ENCODE measurements at places on chromosomes 5 and 9.

DNA sequence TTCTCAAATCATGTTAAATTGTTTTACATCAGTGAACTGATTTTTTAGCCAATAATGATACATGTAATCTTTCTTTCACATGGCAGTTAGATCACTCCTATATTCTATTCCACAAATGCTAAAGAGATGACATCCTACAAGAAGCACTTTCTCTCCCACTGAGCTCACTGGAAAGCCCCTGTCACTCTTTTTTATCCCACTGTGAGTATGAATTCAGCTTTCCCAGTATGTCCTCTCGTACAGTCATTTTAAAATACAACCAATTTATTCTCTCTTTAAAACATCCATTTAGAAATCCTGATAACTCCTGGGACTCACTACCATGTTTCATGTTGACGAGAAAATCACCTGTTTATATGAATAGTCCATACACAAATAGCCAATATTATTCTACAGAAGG lies 599.9 kb downstream of the SEMA5A start:
- H3K27ac ChIP-seq = no peak overlapping the region
- no peak for DNase-seq
- no peaks in the 10 kb centered on the region for H3K36me3 ChIP-seq
- no peaks in the 10 kb centered on the region for H3K27me3 ChIP-seq

- no peaks in the 10 kb centered on the region for H3K27me3 ChIP-seq
- H3K27ac ChIP-seq = peak overlapping the region; percentile 1
- no peak overlapping the region for H3K4me3 ChIP-seq
- peaks cover 17% of the 10 kb centered on the region for H3K4me1 ChIP-seq
- peaks cover 47% of the 10 kb centered on the region for H3K36me3 ChIP-seq
These were observed 21.0 kb upstream of the SUSD3 start for GRCh38 chr9:93037476-93037971.

GRCh38 chr5:139774980-139775661 lies 20.5 kb upstream of the PSD2 start:
- H3K27me3 ChIP-seq = no peaks in the 10 kb centered on the region
- no peak overlapping the region for H3K4me3 ChIP-seq
- no peaks in the 10 kb centered on the region for H3K36me3 ChIP-seq
- peaks cover 5% of the 10 kb centered on the region for H3K4me1 ChIP-seq
- DNase-seq = peak; percentile 58
- H3K27ac ChIP-seq = no peak overlapping the region

GRCh38 chr5:72185496-72186329 lies 78.4 kb downstream of the MAP1B start:
- H3K4me3 ChIP-seq = no peak overlapping the region
- DNase-seq = no peak
- H3K4me1 ChIP-seq = no peaks in the 10 kb centered on the region
- H3K27ac ChIP-seq = no peak overlapping the region
- H3K27me3 ChIP-seq = peaks cover 3% of the 10 kb centered on the region

DNA sequence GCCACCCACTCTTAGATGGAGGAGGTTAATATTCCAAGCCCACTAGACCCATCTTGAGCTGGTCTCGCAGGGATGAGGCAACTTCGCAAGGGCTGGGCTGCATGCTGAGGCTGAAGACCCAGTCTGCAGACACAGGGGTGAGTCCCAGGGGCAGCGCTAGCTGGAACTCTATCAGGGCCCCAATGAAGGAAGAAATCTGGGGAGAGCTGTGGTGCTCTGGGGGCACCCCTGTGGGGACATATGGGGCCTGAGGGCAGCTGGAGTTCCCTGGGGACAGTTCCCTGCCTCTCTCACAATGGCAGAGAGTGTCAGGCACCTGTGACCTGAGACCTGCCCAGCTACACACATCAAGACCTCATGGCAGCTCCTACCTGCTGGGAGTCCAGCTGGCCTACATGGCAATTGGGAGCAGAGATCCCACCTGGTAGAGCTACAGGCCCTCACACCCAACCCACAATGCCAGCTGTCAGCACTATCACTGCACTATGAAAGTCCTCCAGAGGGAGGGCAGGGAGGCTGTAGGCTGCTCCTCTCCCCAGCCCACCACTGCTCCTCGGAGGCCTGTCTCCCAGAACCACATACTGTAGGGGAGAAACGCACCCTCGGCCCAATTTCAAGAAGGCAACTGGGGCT lies 202.2 kb downstream of the GABBR2 start:
- no peak for DNase-seq
- H3K27ac ChIP-seq = no peak overlapping the region
- no peaks in the 10 kb centered on the region for H3K27me3 ChIP-seq
- H3K36me3 ChIP-seq = no peaks in the 10 kb centered on the region

DNA sequence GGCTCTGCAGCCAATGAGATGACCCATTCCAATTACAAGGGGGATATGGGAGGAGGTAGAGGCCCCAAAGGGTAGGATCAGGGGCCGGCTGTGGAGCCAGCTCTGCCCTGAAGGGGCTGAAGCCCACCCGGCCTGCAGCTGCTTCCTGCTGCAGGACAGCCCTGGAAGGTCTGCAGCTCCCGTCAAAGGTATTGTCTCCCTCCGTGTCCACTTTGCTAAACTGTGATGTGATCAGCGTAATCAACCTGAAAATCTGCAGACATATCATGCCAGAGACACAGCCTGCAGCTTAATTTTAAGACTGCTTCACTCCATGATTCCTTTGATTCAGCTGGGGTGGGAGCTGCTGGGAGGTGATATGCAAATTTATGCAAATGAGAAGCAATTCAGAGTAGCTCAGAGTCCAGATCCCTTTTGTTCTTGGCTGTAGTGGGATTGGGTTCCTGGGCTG lies 90.7 kb downstream of the GADD45G start:
- no peak overlapping the region for H3K27ac ChIP-seq
- no peak for DNase-seq
- H3K4me3 ChIP-seq = no peak overlapping the region
- H3K27me3 ChIP-seq = no peaks in the 10 kb centered on the region
- peaks cover under 1% of the 10 kb centered on the region for H3K4me1 ChIP-seq

GRCh38 chr9:130994135-130995085 lies 14.6 kb upstream of the LAMC3 start:
- no peak overlapping the region for H3K27ac ChIP-seq
- no peak for DNase-seq
- H3K4me1 ChIP-seq = no peaks in the 10 kb centered on the region
- H3K4me3 ChIP-seq = no peak overlapping the region
- no peaks in the 10 kb centered on the region for H3K27me3 ChIP-seq

DNA sequence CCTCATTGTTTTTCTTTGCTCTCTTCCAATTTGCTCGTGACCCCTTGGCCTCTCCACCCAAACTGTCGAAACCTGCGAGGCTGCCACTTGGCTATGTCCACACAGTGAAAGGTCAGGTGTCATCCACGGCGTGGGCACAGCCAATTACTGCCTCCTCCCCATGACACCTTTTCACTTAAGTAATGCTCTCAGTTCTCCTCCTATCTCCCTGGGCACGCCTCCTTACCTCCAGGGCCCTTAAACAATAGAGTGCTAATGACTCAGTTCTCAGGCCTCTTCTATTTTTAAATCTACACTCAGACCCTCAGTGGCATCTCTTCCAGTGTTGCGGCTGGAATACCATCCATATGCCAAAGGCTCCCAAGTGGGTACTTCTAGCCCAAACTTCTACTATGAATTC lies 256.8 kb downstream of the ROR2 start:
- H3K4me1 ChIP-seq = no peaks in the 10 kb centered on the region
- H3K27me3 ChIP-seq = no peaks in the 10 kb centered on the region
- no peak overlapping the region for H3K27ac ChIP-seq
- H3K36me3 ChIP-seq = no peaks in the 10 kb centered on the region

DNA sequence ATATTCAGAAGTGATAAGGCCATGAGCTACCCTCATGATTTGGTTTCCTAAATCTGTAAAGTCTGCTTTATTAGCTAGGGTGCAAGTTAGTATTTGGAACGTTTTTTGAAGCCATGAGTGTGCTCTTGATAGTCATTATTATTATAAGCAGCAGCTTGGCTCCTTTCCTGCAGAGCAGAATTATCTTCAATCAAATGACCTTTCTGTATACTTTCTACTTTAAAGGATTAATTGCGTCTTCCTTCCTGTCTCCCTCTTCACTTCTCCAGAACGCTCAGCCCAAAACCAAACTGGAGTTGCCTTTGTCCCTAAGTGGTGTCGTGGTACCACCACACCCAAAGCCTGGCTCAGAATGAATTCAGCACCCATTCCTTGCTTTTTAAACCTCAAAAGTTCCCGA lies 211.3 kb downstream of the ARHGAP26 start:
- H3K36me3 ChIP-seq = no peaks in the 10 kb centered on the region
- no peaks in the 10 kb centered on the region for H3K27me3 ChIP-seq
- H3K4me3 ChIP-seq = no peak overlapping the region
- DNase-seq = no peak
- H3K27ac ChIP-seq = no peak overlapping the region

DNA sequence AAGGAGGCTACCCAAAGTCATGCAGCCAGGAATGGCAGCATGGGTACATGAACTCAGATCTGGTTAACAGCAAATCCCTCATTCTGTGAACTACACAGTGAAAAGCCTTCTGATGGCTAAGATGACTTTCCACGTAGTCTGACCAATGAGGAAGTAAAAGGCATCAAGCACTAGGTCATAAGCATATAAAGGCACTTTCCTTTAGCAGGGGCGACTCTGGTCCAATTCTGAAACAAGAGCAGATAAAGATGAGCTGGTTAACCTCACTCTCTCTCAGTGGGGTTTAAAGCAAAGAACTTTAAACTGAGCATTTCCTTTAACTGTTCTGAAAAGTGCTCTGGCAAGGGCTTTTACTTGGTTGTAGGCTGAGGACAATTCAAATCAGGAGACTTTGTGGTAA lies 21.1 kb downstream of the PSMB7 start:
- peaks cover 39% of the 10 kb centered on the region for H3K36me3 ChIP-seq
- peaks cover 3% of the 10 kb centered on the region for H3K4me1 ChIP-seq
- H3K27me3 ChIP-seq = no peaks in the 10 kb centered on the region
- DNase-seq = no peak
- H3K27ac ChIP-seq = no peak overlapping the region
- H3K4me3 ChIP-seq = no peak overlapping the region

DNA sequence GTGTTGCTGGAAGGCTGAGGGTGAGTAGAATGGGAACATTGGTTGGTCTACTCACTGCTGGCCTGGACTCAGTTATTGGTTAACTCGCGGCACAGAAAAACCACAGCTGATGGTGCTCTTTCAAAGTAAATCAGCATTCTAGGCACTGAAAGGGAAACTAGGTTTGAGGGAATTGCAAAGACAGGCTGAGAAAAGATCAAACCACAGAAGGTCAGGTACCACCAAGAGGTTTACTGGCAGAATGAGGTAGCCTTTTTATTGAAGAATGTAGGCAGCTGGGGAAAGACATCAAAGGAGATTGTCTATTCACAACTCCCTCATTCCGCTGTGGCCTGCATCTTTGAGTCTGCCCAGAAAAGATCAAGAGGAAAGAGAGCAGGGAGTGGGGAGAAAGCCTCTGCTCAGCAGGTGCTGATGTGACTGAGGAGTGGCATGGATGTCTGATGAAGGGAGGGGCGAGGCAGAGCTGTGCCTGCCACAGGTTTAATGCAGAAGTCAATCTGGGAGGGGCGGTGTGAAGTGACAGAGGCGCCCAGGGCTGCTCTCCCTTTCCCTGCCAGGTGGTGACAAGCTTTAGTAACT lies 255.5 kb downstream of the MAN2A1 start:
- no peaks in the 10 kb centered on the region for H3K36me3 ChIP-seq
- H3K4me3 ChIP-seq = no peak overlapping the region
- no peaks in the 10 kb centered on the region for H3K4me1 ChIP-seq
- no peak for DNase-seq
- no peak overlapping the region for H3K27ac ChIP-seq

GRCh38 chr5:159017786-159018185 lies 81.9 kb downstream of the EBF1 start:
- no peak overlapping the region for H3K27ac ChIP-seq
- no peaks in the 10 kb centered on the region for H3K36me3 ChIP-seq
- H3K4me1 ChIP-seq = no peaks in the 10 kb centered on the region
- DNase-seq = no peak
- no peaks in the 10 kb centered on the region for H3K27me3 ChIP-seq

GRCh38 chr5:157253547-157253946 lies 12.4 kb upstream of the CYFIP2 start:
- DNase-seq = peak; percentile 13
- H3K27ac ChIP-seq = peak overlapping the region; percentile 62
- no peaks in the 10 kb centered on the region for H3K27me3 ChIP-seq
- peaks cover 58% of the 10 kb centered on the region for H3K36me3 ChIP-seq

GRCh38 chr5:124292322-124292855 lies 454.1 kb downstream of the ZNF608 start:
- H3K27me3 ChIP-seq = no peaks in the 10 kb centered on the region

DNA sequence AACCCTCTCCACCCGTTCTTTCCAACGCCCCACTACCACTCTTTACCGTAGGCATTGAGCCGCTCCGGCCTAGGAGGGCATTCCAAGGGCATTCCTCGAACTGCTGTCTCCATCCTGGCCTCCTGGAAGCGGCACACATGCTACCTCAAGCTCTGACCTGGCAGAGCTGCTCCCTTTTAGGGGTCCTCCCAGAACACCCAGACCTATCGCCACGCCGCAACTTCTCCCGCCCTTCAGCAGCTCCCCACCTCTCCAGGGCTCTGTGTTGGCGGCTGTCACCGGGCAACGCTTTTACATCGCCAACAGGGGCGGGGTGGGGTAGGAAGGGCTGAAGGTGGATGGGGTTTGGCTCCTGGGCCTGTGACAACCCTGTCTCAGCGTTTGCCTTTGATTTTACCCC lies 4.6 kb upstream of the MYORG start:
- H3K27me3 ChIP-seq = no peaks in the 10 kb centered on the region
- peaks cover 24% of the 10 kb centered on the region for H3K4me1 ChIP-seq
- H3K27ac ChIP-seq = no peak overlapping the region
- no peak for DNase-seq
- H3K36me3 ChIP-seq = no peaks in the 10 kb centered on the region

DNA sequence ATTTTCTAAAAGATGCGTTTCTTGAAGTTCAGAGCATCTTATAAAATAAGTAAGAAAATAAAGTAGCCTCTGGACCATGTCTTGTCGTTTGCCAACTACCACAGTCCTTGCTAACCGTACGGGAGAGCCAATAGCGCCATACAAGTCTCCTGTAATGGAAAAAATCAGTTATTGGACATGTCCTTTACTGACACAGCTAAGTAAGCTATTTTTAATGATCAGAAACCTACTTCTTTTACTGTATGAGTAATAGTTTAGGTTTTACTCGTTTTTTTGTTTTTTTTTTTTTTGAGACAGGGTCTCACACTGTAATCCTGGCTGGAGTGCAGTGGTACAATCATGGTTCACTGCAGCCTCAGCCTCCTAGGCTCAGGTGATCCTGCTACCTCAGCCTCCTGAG lies 37.7 kb upstream of the RAPGEF6 start:
- no peak for DNase-seq

GRCh38 chr5:53291528-53291927 lies 182.0 kb upstream of the MOCS2 start:
- DNase-seq = no peak
- H3K27me3 ChIP-seq = no peaks in the 10 kb centered on the region
- no peaks in the 10 kb centered on the region for H3K4me1 ChIP-seq
- no peaks in the 10 kb centered on the region for H3K36me3 ChIP-seq

- no peak overlapping the region for H3K27ac ChIP-seq
- no peak for DNase-seq
- H3K4me3 ChIP-seq = no peak overlapping the region
- H3K27me3 ChIP-seq = no peaks in the 10 kb centered on the region
- H3K36me3 ChIP-seq = no peaks in the 10 kb centered on the region
These were observed 117.4 kb downstream of the FBXL17 start for GRCh38 chr5:108264533-108264932.

GRCh38 chr5:115050866-115051265 lies 118.8 kb downstream of the TRIM36 start:
- no peak for DNase-seq
- H3K4me1 ChIP-seq = no peaks in the 10 kb centered on the region
- H3K4me3 ChIP-seq = no peak overlapping the region
- no peaks in the 10 kb centered on the region for H3K36me3 ChIP-seq
- no peak overlapping the region for H3K27ac ChIP-seq
- no peaks in the 10 kb centered on the region for H3K27me3 ChIP-seq

GRCh38 chr9:26742828-26743476 lies 149.7 kb downstream of the CAAP1 start:
- H3K4me3 ChIP-seq = no peak overlapping the region
- no peaks in the 10 kb centered on the region for H3K36me3 ChIP-seq
